Activated CD4-positive, alpha-beta T cell treated with anti-CD3 and anti-CD28 coated beads, Interleukin-2, amount 50 U/mL, for 48 hours (primary cell): ENCODE measurements at places on chromosomes 1 and 21.

GRCh38 chr1:244069326-244069898, 18.3 kb downstream of the ZBTB18 start:
- DNase-seq: no peak

DNA sequence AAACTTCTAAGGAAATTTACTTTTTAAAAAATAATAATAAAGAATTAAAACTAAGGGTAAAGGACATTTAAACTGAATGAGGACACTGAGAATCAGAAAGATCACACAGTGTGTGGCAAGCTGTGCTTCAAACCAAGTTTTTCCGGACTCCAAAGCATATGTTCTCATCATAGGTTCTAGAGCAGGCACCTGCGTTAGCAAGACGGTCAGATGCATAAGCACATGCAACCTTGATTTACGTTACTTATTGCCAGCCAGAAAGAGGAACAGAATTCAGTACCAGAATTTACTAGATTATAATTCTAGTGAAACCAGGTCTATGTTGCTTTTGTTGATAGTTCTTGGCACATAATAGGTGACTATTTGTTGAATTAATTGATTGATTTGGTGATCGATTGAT, 6.2 kb upstream of the LBR start:
- no peak for DNase-seq

GRCh38 chr1:16921391-16922185, at the start of gene CROCC:
TSS of gene CROCC (plus strand) at chr1:16921931. CDS start at chr1:16922019, 88 bp downstream.
- DNase-seq: peak; percentile 61

DNA sequence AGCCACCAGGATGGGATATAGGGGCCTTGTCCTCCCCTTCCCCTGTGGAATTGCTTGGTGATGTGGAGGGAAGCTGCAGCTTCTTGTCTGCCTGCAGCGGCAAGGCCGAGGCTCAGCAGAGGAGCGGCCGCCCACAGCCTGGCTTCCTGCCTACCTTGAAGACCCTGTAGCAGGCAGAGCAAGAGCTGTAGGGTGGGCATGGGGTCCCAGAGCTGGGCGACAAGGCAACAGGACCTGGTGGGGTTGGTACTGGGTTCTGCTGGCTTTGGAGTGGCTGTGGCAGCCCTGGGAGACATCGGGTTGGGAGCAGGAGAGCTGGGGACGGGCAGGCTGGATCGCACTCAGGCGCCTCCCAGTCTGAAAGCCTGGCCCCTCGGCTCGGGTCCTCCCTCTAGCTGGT, 5.7 kb upstream of the GPR153 start:
- DNase-seq: no peak

GRCh38 chr1:151502035-151502700, 9.0 kb upstream of the CGN start:
- DNase-seq: no peak

GRCh38 chr1:214708321-214708955, 105.4 kb downstream of the CENPF start:
- no peak for DNase-seq

GRCh38 chr1:177333936-177334595, 163.3 kb downstream of the BRINP2 start:
- DNase-seq: no peak

GRCh38 chr1:31476891-31477846, 64.2 kb downstream of the SERINC2 start:
- DNase-seq: no peak

DNA sequence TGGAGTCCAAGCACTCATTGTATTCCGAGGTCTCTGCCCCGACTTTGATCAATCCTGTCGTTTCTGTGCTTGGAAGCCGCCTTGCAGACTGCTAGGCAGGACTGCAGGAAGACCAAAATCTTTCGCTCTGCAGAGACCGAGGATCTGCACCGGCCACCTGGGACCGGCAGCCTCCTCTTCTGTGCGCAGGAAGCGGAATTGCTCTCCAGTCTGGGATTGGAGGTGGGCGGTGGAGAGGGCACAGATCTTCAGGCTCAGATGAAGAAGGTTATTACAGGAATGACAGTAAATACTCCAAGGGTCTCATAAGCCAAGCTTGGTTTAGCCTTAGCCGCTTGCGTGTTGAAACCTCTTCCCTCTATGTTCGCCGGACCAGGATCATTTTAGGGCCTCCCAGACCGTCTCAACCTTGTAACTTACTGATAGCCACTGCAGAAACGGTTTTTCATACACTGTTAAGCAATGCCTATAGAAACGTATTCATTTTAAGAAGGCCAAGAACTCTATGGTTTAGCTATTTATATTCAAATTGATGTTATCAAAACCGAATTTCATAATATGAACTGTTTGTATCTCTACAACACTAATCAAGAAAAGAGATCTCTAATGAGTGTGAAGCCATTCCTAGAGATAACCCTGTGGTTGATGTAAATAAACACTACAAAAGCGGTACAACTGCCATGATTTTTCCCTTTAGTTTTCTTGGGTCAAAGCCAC, 1.1 kb downstream of the MIA3 start:
- DNase-seq: peak; percentile 22

- DNase-seq: no peak
These were observed 307.4 kb downstream of the DISC1 start for GRCh38 chr1:231933711-231934626.

GRCh38 chr1:228344631-228345072, 62.0 kb downstream of the TRIM11 start:
- no peak for DNase-seq

DNA sequence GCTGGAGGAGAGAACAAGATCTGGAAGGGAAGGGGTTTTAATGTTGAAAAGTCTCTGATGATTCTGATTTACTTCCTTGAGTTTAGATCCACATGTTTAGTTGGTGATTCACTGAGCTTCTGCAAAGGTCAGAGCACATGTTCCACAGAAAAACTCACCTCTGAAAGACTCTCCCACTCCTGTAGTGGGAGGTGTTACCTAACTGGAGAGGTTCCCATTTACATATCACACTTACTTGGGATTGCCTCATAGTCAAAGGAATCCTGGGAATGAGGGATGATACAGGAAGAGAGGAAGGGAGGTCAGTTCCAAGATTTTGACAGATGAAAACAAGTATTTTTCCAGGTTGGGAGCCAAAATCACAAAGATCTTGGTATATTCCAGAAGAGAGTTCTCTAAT, 2.7 kb upstream of the NTNG1 start:
- DNase-seq: no peak

GRCh38 chr1:7482077-7482476, 289.0 kb upstream of the VAMP3 start:
- DNase-seq: no peak

DNA sequence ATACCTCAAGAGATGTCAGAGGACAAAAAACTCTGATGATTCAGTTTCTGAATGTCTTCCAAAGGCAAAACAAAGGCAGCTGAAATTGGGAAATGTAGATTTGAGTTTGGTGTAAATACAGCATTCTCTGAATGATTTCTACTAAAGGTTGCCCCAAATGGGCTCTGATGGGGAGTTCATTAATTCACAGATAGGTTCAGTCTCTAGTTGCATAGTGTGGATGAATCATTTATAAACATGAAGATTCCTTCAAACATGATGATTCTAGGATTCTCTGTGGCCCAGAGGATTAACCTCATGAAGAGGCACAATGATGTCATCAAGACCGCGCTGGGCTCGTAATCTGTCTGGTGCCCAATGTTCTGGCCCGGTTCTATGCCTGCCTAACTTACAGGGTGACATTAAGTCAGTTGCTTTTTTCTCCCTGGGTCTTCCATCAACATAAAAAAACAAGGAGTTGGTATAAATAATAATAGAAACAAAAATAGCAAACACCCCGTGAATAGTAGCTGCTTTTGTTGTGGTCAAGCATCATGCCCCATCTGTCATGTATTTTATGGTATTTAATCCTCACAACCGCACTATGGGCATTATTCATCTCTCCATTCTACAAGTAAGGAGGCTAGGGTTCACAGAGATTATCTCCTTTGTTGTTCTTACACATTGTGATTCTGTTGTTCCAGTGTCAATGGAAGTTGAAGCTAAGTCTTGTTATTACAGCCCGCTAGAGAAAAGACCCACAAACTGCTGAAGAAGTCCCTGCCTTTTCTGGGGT, 509.6 kb upstream of the USP24 start:
- no peak for DNase-seq

- no peak for DNase-seq
These were observed 244.0 kb downstream of the DNM3 start for GRCh38 chr1:172085317-172085716.

DNA sequence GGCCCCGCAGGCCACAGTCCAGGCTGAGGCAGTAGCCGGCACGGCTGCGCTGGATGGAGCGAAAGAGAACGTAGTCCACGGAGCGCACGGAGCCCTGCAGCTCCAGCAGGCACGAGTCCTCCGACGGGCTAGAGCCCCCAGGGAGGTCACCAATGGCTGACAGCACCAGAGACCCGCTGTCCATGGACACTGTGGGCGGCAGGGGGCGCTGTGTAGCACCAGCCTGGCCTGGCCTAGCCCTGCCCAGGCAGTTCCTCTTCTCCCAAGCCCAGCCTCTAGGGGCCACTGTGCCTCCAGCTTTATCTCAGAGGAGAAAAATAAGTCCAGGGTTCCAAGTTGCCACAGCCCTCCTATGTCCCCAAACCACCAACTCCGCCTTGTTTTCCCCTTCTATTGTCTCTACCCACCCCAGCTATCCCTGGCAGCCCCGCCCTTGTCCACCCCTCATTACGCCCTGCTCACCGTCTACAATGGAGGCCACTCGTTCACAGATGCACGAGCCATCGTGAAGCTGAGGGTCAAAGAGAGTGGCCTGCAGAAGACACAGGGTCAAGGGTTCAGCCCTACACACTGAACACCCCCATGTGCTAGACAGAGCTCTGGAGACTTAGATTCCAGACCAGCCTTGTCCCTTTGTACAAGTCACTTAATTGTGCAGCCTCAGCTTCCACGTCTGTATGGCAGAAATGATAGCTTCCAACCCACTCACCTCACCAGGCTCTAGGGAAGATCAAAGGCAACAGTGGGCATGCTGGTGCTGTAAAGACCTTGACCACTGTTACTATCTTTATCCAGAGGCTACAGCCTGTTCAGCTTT, 4.4 kb downstream of the ENTREP3 start:
- DNase-seq: peak; percentile 98

- DNase-seq: no peak
These were observed 14.0 kb upstream of the PAQR7 start for GRCh38 chr1:25889470-25889869.

- no peak for DNase-seq
These were observed 29.8 kb upstream of the IFNGR2 start for GRCh38 chr21:33373451-33373850.

- no peak for DNase-seq
These were observed 162.9 kb downstream of the TRABD2B start for GRCh38 chr1:47834326-47834725.

- DNase-seq: no peak
These were observed 397.3 kb downstream of the LMX1A start for GRCh38 chr1:164958982-164959768.

DNA sequence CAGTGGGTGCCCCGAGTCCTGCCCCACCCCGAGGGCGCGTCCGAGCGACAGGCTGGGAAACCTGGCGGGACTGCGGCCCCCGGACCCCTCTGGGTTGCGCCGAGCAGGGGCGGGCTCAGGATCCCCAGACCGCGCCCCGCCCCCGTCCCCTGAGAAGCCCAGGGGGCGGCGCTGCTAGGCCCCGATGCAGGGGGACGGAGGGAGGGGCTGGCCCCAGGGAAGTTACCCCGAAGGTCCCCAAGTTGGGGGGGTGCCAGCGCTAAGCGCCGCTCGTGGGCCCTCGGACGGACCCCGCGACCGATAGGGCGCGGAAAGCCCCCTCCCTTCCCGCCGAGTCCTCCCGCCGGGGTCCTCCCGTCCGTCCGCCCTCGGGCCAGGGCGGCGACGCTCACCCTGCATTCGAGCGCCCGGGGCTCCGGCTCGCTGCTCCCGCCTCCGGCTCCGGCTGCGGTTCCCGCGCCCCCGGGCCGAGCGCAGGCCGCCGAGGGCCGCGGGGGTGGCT, 414 bp downstream of the GPR153 start:
- DNase-seq: no peak

- DNase-seq: no peak
These were observed 195.2 kb downstream of the RHOU start for GRCh38 chr1:228930479-228930957.

DNA sequence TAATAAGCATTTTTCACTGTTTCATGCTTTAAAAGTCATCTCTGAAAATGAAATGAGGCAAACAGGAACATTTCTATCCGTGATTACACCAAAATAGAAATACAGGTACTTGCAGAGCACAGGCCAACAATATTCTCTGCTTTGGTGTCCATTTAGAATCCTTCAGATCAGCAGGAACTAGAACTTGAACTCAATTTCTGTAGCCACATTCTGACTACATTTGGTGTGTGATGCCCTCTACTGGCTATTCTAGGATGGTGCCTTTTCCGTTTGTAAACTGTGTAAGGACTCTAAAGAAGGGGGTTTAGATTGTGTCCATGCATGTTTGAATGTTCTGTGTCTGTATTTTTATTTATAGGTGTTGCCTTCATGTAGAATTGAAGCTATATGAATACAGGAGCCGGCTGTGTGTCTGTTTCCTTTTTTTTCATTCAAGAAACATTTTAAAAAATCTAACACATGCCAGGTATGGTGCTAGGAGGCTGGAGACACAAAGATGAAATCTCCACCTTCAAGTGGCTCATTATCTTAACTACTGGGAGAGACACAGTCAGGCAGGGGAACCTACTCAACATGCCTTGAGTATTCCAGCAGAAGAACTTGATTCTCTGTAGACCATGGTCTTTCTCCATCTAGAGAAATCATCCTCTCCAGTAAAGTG, 7.6 kb upstream of the ZNF326 start:
- peak; percentile 43 for DNase-seq

DNA sequence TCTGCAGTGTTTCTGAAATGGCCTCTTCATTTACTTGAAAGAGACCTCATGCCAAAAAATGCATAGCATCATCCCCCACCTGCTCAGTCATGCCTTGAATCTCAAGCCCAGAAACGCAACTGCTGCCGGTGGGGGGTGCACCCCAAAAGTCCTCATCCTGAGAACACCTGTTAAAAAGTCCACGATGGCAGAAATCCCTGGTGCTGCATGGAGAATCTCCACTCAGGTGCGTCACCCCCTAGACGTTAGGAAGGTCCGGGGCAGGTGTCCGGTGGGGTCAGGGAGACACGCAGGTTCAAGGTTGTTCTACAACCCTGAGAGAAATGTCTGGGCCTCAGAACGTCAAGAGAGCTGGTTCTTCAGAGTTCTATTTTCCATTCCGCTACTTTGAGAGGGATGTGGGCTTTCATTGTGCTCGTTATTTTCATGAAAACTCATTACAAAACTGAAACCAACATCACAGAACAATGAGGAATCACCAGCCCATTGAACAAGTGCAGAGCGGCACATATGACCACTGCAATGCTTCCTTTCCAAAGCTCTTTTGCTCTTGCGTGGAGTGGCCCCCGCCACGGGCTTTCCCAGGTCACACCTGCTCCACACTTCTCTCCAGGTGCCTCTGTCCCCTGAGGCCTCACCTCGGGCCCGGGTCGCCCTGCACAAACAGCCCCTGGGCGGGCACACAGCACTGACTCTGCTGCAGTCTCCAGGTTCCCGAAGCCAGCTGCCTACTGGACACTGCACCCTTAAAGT, 201.9 kb downstream of the TOMM20 start:
- peak; percentile 67 for DNase-seq

GRCh38 chr1:63498106-63498505, 24.9 kb downstream of the ITGB3BP start:
- DNase-seq: no peak
